Muscle of arm (tissue), 14 donors: ENCODE measurements at places on chromosomes 4 and X.

DNA sequence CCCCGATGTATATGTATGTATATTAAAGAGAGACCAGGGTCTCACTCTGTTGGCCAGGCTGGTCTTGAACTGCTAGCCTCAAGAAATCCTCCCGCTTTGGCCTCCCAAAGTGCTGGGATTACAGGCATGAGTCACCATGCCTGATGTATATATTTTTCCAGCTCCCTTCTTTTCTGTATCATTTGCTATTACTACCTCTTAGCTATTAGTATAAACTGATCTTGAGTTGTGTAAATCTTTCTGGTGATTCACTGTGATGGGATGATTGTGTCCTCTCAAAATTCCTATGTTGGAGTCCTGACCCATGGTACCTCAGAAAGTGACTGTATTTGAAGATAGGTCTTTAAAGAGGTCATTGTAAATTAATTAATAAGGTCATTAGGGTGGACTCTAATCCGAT lies 53.1 kb downstream of the HPRT1 start:
- no peak for DNase-seq

DNA sequence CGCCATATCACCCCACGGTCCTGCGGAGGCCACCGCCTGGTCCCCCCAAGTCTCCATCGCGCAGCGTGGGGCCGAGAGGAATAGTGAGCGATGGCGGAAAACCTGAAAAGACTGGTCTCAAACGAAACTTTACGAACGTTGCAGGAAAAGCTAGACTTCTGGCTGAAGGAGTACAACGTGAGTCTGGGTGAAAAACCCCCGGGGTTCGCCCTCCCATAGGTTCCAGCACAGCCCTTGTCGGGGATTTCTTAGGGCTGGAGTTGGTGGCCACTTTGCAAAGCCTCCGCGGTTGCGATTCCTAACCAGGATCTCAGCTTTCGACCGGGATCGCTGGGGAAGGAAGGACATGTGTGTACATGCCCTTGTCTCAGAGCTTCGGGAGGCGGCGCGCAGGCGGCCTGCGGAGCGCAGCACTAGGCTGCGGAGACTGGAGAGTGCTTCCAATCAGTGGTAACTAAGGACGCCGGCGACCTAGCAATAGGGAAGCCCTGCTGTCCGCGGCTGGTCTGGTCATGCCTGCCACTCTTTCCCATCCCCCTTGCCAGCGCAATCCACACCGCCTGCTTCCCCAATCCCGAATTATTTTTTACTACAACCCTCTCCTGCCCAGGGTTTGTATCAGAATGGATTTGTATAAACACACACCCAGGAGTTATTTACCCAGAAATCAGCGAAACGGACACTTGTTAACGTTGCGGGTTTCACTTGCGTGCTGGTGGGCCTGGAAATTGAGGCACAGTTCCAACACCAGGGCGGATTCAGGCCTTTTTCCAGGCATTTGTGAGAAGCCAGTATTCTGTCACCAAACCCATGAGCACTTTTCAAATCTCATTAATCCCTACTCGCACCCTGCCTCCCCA lies 741 bp downstream of the SPATA18 start:
- peak; percentile 76 for DNase-seq

GRCh38 chrX:132704769-132705168 lies 215.9 kb upstream of the MBNL3 start:
- no peak for DNase-seq

- peak; percentile 7 for DNase-seq
Measured at GRCh38 chr4:39655211-39655610, 16.5 kb upstream of the SMIM14 start.

DNA sequence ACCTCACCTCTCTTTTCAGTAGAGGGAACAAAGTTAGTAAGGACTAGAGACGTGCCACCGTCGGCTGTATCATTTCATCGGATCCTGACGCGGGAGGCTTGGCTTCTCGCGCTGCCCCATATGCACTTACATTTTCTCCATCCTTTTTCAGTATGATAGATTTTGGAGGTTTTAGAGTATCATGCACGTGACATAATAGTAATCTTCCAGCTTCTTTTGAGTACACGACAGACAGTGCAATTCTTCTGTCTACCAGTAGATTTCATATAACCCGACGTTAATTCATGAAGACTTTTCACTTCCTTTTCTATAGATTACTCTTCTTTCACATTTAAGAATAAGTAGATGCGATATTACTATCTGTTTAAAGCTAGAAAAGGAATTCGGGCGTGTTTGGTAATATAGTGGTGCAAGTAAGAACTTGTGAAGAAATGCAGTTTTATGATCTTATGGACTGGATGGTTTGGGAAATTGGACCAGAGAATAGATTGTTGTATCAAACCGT lies 1.0 kb downstream of the CDS1 start:
- no peak for DNase-seq
